ENCODE measurements at places on chromosomes 11 and 22.

DNA sequence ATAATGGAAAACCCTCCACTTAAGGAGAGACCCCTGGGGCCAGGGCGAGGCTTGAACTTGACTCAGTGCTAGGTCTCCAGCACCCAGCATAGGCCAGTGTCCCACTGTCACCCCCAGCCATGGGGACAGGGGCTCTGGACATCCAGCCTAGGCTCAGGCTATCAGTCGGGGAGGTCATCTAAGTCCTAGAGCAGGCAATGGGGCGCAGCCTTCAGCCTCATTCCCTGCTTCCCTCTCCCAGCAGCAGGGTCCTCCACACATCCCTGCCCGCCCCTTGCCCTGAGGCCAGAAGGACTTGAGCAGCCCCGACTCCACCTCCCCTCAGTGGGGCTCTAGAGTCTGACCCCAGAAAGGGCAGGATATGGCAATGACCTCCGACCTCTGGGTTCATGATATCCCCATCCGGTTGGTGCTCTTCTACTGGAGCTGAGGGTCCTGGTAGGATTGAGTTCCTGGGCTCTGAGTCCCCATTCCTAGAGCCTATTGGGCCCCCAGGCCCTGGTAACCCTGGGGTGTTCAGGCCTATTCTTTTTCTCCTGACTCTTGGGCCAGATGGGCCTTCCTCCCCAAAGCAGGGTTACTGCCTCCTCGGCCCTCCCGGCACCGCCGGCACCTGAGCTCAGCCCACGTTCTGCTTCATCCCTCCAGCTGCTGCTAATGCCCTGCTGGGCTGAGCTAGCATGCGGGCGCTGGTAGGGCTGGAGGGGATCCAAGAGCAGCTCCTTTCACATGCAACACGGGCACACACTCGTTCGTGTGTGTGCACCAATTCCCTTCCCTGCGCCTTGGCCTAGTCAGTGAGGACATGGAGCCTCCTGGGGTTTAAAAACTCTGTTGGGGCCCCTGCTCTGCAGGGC is 4.4 kb downstream of the CST6 start:
- DNase-seq, result no peak

- DNase-seq, result no peak
Measured at GRCh38 chr11:27094120-27094519, 53.5 kb downstream of the BBOX1 start.

DNA sequence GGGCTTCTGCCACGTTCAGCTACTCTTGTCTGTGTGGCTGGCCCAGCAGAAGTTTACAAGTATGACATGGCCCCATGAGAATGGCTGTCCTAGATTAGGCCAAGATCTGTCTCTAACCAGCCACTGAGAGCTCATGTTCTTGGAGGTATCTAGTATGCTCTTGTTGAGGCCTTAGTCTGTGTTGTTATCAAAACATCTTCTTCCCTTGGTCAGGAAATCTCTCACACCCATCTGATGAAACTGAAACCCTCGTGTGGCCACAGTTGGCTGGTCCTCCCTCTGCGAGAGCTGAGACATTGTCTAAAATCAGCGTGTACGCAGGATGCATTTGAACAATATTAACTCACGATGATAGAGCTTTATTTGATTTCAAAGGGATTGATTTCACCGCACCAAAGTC is 109.0 kb upstream of the NNMT start:
- no peak for DNase-seq

- no peak for DNase-seq
Measured at GRCh38 chr11:2346586-2347307, 30.4 kb upstream of the CD81 start.

GRCh38 chr22:30246814-30247376 is 336 bp upstream of the LIF start:
- no peak for DNase-seq

GRCh38 chr22:26643418-26644100 is 13.8 kb upstream of the MIAT start:
- no peak for DNase-seq

GRCh38 chr11:128520888-128521681 is 66.3 kb downstream of the ETS1 start:
- peak; percentile 29 for DNase-seq

DNA sequence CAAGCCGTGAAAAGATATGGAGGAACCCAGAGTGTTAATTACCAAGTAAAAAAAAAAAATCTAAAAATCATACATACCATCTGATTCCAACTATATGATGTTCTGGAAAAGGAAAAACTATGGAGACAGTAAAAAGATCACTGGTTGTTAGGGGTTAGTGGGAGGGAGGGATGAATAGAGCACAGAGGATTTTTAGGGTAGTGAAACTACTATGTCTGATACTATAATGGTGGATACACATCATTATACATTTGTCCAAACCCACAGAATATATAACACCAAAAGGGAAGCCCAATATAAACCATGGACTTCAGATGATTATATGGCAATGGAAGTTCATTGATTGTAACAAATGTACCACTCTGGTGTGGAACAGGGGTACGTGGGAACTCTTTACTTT is 74.1 kb downstream of the ENTHD1 start:
- no peak for DNase-seq

DNA sequence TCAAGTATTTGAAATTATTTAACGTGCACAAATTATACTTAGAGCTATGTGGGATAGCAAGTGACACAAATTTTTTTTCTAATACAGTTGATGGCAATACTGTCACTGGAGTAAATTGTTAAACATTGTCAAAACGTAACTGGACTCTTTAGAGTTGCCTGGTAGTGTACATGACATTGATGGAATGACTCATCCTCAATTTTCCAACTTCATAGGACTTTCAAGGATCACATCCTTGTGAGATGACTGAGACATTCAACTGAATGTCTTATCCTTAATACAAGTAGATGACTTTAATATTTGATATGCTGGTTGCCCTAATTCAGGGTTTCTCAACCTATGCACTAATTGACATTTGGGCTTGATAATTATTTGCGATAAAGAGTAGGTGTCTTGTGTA is 310.0 kb downstream of the SWAP70 start:
- DNase-seq, result no peak

DNA sequence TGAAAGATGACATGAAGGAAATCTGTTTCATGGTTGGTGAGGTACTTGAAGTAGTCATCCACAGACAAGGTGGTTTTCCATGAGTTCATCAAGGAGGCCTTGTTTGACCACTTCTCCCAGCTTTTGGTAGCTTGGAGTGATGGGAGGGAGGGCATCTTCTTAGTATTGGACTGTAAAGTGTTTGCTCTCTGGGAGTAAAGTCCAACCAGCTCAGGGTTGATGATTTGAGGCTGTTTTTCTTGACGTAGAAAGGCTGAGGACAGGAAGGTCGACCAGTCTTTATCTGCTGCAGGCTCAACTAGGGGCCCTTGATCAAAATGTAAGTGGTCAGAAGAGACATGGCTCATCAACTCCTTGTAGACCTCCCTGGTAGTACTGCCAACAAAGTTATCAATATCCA is 1.7 kb downstream of the CCDC87 start:
- no peak for DNase-seq

GRCh38 chr11:99422581-99423427 is 402.1 kb downstream of the CNTN5 start:
- DNase-seq, result no peak

DNA sequence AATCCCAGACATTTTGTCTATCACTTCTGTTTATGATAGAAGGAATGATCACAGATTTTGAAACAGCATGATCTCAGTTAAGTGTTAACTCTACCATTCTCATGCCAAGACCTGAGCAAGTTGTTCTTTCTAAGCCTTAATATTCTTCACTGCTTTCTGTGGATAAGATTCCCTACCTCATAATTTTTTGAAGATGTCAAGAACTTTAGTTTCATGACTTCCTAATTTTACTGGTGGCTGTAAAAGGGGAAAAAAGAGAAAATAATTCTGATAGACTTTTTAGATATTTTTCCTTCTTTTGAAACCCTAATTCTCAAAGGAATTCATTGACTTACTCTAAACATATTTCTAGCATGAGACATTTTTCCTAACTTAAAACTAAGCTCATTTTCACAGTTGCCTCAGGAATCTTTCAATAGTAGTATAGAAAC is 520.0 kb upstream of the LUZP2 start:
- no peak for DNase-seq

DNA sequence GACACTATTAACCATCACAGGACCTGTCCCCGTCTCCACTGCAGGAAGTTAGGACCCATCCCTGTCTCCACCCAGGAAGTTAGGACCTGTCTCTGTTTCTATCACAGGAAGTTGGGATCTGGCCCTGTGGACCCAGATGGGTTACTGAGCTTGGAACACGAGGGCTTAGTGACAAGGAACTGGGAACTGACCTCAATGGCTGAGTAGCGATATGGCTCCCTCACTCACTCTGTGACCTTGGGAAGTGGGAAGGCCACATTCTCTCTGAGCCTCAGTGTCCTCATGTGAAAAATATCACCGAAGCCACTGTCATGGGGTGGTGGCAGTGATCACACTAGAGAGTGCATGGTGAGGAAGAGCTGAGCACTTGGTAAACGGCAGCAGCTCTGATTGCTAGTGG is 59.4 kb downstream of the FBLN1 start:
- no peak for DNase-seq

DNA sequence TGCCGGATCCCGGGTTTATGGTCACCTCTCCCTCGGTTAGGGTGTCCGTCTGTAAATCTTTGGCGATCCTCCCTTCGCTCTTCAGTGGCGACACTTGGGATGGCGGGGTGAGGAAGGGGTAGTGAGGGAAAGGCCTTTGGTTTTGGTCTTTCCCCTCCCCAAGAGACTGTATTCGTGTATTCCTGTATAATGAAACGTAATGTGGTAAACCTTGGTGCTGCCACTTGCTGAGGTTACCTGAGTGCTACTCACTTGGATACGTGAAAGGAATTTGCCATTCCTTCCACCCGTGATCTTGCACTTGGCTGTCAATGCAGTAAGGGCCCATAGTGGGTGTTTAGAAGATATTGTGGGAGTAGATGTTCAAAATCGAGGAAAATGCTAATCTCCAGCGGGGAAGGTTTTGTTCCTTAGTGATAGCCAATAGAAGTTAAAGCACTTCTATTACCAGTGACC is 578 bp upstream of the NUP160 start:
- DNase-seq, result no peak

DNA sequence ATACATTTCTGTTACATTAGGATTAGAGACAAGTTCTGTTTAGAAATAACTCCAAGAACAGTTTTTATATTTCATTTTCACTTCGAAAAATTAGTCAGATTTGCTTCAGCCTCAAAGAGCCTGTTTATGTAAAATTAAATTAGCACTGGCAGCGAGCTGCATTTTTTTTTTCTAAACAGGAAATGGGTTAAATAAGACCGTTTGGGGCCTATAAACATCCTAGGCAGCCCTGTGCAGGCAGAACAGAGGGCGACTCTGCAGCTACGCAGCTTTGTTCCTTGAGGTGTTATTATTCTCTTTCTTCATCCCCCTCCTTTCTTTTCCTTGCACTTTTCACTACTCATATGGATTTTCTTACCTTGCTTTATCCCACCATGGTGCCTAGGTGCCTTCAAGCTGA is 48.7 kb downstream of the CWC15 start:
- no peak for DNase-seq

GRCh38 chr11:20274031-20274430 is 89.5 kb upstream of the HTATIP2 start:
- no peak for DNase-seq

DNA sequence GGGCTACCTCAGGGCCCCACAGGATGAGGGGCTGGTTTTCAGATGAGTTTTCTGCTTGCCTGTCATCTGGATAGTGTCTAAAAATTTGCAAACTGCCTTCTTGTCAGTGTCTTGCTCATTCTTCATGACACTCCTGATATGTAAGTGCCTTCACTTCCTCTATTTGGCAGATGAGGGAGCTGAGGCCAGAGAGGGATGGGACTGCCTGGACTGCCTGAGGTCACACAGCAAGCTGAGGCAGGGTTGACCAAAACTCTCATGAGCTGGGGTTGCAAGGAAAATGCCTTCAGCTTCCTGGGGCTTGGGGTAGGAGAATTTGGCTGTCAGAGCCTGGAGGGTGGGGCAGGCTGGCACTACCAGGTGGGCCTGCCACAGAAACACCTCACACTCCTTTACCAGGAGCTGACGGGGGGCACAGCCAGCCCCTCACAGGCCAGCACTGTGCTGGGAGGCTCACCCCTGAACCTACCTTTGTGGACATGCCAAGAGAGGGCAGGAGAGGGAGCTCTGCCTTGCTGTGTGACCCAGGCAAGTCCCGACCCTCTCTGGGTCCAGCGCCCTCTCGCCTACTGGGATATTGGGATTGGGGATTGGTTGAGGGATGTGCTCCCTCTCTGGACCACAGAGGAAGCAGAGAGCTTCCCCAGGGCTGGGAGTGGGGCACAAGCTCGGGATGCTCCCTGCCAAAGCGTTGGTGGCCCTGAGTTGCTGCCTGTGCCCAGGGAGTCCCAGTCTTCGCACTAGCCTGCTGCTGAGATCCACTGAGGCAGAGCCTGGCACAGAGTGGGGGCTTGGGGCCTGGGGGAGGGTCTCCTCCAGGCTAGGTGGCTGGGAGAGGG is 1.9 kb upstream of the P2RY6 start:
- DNase-seq, result no peak

GRCh38 chr11:47714554-47715081 is 551 bp downstream of the AGBL2 start:
- no peak for DNase-seq
